Iris pigment epithelial cell (primary cell): ENCODE measurements at places on chromosomes 4 and X.
A peak's percentile ranks its signal among the peaks of the same experiment; 100 is the strongest.

- no peak for DNase-seq
Measured at GRCh38 chrX:70007946-70008345, 41.8 kb downstream of the AWAT2 start.

- no peak for DNase-seq
Measured at GRCh38 chrX:32893751-32894150, 317.6 kb downstream of the DMD start.

GRCh38 chr4:118033148-118034052 lies 886 bp upstream of the NDST3 start:
- DNase-seq = peak; percentile 40

DNA sequence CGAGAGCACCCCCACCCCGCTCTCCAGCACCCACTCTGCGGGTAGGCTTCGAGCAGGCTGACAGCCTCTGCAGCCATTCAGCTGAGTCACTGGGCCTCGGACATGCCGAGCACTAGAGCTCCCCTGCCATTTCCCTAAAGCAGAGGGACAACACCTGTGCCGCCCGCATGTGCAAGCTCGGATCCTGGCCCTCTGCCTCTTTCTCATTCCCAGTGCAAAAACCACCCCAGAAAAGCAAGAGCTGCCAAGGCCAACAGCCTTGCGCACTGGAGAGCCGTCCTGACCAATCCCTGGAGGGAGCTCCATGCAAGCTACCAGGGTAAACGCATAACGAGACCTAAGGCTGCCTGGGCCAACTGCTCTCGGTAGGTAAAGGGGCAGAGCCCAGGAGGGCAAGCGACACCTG lies 5.3 kb downstream of the HCFC1 start:
- peak; percentile 9 for DNase-seq

DNA sequence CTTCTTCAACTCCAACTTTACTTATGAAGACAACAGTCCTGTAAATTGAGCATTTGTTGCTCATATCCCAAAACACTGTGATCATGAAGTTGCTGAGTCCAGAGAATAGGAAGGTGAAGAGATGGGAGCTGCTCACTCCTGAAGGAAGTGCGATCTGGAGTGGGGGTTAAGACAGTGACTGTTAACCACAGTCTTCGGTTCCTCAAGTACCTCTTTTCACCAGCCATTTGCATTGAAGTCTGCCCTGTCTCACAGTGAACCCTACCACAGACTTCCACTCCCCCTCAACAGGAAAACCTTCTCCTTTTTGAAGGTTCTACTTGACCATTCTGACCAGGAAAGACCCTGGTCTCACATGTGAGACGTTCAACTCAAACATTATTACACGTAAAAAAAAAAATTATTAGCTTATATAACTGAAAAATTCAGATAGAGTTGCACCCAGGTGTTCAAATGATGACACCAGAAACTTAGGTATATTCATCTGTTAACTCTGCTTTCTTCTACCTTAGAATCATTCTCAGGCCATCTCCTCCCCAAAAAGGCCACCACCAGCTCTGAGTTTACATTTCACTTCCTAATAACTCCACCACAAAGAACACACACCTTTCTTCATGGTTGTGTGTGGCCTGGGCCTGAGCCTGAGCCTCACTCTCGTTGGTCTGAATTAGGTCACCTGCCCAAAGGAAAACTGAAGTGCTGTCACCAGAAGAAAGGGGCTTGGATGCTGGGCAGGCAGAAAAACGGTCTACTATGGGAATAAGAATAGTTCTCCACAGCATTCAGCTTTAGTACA lies 199.2 kb downstream of the DCTD start:
- no peak for DNase-seq

GRCh38 chr4:116878280-116878679 lies 207.1 kb downstream of the TRAM1L1 start:
- DNase-seq = no peak

DNA sequence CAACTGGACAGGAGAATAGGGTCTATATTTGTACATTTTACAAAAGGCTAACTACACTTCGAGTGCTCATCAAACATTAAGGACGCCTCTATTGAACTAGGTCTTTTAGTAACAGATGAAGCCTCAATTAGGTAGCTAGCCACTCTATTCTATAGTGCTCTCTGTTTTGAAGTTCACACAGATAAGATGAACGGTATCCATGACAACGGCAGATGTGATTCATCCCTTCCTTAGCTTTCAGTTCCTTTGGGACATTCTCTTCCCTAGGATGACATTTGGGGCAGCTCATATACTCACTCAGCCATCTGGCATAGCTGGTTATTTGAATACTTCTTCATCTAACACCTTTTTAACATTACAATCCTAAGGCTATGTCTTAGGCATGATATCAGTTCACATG lies 62.4 kb upstream of the WDFY3 start:
- peak; percentile 53 for DNase-seq

DNA sequence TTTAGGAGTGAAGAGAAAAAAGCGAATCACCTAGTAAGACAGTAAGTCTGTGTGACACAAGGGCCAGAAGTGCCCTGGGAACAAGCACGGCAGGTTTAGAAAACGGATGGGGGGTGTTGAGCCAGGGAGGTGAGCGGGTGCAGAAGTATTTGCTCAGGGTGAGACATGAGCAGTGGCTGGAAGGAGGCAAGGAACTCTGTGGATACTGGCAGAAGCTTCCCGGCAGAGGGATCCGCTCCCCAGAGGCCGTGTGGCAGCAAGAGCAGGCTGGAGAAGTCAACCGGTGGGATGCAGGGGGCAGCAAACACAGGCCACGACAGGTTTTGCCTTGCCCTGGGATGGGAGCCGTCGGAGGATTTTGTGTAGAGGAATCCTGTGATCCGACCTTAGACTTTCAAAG lies 2.3 kb upstream of the UVSSA start:
- no peak for DNase-seq
